ENCODE measurements at places on chromosomes 16 and 17. TPM values are rescaled to one million over a fixed set of nuclear protein-coding genes. Genes with fewer than 3 reads are reported as not detected.

DNA sequence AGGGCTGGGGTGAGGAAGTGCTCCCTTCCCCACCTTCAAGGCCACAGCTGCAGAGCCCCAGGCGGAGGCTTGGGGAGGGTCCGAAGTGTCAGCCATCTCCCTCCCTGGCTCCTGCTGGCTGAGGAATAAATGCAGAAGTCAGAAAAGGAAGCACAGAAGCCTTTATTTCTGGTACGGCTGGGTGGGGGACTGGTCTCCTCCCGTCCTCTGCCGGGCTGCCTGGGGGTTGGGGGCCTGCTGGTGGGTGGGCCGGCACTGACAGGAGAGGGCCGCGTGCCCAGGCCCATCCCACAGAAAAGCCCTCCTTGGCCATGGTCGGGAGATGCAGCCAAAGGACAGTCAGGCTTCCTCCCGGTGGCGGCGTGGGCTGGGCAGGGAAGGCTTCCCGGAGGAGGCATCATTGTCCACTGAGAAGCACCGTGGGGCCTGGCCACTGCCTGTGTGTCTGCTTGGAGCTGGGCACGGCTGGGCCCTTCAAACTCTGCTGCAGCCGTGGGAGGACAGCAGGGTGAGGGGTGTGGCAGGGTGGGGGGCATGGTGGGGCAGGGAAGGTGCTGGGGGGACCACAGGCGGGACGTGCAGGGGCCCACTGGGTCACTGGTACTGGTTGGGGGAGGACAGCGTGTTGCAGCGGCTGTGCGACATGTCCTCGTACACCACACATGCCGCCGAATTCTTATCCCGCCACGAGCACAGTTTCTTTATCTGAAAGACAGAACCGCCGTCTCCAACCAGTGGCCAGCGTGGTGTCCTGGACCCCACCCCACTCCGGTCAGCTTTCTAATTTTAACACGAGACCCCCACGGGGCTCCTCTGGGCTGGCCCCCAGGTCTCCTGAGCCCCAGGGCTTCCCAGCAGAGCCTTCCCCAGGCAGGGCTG is 2.4 kb downstream of the CD7 start:
- DNase-seq, result no peak

GRCh38 chr16:4414187-4414917 is 2.0 kb downstream of the CORO7 start:
- DNase-seq, result no peak

DNA sequence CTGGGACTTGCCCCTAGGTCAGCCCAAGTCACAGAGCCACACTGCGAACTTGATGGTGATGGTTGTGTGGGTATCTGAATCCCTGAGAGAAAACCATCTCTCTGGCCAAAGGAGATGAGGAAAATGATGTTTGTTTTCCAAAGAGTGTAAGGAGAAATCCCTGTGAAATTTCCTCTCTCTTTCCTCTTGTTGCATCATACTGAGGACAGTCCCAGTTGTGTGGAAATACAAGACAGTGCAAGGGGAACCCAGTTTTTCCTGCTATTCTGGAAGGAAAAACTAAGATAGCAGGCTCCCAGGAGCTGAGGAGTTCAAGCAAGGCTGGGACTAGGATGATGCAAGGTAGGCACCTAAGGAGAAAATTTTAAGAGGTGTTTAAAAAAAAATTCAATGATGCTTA is 86.8 kb upstream of the TOM1L1 start:
- no peak for DNase-seq

- no peak for DNase-seq
These were observed 172.2 kb downstream of the SEC14L1 start for GRCh38 chr17:77312786-77313599.

DNA sequence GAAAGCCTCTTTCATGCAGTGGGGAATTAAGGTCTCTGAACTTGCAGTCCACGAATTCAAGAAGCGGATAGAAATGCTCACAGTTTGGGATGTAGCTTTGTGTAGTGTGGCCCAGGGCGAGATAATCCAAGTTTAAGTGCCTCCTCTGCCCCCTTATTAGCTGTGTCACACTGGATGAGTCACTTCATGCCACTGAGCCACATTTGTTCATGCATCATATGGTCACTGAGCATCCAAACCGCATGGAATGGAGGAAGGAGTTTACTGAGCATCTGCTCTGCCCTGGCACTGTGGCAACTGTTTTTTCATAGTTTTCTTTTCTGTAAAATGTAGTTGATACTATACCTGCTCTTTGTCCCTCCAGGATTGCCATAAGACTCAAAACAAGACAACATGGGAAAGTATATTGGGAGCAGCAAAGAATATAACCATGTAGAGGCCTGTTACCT is 15.1 kb upstream of the DHX8 start:
- DNase-seq, result no peak

DNA sequence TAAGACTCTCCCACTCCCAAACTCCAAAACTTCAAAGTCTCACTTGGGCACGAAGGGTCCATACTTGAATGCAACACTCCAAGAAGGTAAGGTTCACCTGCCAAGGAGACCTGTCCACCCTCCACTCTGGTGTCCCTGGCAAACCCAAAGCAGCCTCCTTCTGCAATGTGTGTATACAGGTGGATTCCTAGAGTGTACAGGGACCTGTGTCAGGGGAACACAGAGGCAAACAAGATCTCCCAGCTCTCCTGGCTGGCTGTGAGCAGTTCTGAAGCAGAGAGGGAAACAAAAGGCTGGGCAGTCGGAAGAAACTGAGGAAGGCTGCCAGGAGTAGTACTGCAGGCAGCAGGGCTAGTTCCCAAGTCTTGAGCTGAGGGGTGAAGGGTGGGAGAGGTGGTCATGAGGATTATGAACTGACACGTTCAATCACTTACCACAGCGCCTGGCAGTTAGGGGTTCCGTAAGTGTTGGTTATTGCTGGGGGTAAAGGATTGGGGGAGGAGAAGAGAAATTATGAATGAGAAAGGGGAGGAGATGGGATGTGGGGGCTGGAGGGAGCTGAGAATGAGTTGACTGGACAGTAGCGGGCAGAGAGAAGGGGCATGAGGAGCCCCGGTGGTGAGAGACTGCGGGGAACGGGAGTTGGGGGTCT is 795 bp downstream of the KCTD13 start:
- no peak for DNase-seq

DNA sequence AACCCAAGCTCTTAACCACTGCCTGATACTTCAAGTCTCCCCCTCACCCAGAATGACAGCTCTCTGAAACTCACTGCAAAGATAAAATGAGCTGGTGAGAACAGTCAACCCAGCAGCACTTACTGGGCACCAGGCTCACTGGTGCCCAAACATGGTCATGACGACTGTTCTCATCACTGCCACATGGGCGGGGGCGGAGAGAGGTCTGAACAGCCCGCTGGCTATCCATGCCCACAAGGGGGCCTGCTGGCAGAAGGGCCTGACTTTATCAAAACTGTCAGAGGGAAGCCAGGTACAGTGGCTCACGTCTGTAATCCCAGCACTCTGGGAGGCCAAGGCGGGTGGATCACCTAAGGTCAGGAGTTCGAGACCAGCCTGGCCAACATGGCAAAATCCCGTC is 4.0 kb downstream of the MYBBP1A start:
- no peak for DNase-seq

DNA sequence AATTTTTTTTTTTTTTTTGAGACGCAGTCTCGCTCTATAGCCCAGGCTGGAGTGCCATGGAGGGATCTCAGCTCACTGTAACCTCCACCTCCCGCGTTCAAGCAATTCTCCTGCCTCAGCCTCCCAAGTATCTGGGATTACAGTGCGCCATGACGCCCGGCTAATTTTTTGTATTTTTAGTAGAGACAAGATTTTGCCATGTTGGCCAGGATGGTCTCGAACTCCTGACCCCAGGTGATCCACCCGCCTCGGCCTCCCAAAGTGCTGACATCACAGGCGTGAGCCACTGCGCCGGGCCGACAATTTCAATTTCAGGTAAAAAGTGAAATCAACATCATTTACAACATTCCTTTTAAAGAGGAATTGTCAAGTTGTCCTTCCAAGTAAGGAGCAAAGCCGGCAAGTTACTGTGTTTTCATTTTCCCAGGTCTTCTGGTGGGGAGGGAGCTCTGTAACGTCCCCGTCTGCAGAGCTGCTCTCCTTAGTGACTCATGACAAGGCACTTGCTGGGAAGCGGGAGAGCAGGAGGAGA is 873 bp downstream of the NPLOC4 start:
- DNase-seq, result no peak

DNA sequence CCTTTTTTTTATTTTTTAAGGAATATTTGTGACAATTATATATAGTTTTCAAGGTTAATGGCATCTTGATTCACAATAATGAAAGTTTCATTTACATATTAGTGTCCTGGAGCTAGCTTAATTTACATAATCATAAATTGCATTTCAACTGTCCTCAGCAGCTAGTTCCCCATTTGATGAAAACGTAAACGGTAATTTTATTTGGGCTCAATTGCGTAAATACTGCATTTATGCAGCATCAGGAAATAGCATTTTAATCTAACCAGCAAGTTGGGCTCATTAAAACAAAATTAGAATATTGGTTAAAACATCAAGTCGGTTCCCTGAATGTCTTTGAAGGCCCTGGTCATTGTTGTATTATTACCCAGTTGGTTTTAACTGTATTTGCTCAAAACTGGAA is 136.8 kb upstream of the CDH5 start:
- DNase-seq, result no peak

- no peak for DNase-seq
These were observed 17.0 kb downstream of the CHD9 start for GRCh38 chr16:53071748-53072301.

- no peak for DNase-seq
These were observed 52.6 kb downstream of the USP22 start for GRCh38 chr17:20989991-20990855.

DNA sequence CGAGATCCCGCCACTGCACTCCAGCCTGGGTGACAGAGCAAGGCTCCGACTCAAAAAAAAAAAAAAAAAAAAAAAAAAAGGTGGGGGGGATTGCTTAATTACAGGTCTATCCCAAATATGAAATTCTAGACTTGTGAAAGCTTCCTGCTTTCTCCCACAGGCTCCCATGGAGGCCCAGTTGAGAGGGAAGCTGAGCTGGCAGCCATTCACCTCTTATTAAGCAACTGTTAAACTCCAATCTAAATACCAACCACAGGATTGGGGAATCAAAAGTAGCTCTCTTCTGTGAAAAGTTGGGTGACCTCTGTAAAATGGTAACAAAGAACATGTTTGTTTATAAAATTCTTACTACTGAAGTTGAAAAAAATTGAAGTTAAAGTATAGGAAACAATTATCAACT is 45.8 kb upstream of the STAC2 start:
- DNase-seq, result no peak

DNA sequence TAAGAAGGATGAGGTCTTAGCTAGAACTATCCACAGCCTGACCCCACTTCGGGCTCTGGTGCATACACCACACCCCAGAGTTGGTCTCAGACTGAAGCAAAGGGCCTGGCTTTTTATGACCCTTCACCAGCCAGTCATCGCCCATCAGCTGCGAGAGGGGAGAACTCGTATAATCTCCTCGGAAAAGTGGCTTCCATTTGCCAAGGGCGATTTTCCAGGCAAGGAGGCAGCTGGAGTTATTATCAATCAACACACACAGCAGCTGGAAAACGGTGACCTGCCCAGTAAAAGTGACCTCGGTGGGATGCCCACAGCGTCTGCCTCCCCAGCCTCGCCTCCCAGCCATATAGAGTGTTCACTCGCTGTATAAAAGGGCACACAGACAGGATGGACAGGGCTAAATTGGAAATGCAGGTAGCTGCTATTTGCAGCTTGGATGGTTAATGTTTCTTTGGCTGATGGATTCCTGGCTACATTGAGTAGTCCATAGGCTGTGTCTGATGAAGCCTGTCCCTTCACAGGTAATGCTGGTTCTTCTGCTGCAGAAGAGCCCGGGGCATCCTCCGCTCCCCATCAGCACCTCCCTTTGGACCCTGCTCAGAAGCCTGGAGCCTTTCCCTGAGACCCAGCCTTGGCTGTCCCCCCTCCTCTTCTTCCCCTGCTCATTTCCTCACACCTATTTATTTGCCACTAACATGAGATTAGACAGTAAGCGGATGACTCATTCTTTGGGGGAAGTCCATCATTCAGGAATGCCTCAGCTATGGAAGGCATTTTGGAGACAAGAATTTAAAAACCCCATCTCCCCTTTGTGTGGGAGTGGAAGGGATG is 45.7 kb downstream of the TMEM186 start:
- DNase-seq, result no peak

DNA sequence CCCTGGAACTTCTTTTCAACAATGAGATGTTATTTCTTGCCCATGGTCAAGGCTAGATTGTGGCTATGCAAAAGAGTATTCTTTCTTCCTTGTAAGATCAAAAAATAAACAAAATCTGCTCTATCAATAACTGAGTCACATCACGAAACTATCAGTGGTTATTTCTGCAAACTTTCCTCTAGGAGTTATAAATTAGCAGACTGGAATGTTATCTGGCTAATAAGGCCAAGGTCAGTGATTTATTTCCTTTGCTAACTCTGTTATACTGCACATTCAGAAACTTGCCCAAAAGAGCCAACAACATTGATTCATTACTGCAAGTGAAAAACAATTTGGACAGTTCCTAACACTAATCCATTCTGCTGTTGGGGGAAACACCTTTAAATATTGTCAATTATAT is 5.0 kb downstream of the ARL6IP1 start:
- DNase-seq, result no peak

- no peak for DNase-seq
These were observed 12.8 kb upstream of the CBFB start for GRCh38 chr16:67016143-67016542.

- no peak for DNase-seq
These were observed 187.3 kb downstream of the CYB561 start for GRCh38 chr17:63258785-63259184.

DNA sequence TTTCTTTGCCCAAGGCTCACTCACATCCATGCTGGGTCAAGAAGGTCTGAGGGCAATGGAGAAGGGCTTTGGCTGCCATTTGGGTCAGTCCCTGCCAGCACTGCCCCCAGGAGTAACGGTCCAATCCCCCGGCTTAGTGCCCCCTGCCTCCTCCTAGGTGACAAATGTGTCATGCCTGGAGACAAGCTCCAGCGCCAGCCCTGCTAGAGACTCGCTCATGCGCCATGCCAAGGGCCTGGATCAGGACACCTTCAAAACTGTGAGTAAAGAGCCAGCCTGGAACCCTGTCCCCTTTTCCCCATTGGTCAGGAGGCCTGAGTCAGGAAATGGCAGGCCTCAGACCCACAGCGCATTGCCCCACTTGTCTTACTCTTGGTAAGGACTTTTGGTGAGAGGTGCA is 3.3 kb downstream of the CHCT1 start:
- no peak for DNase-seq

GRCh38 chr16:67357561-67357960 is 30.9 kb downstream of the LRRC36 start:
- no peak for DNase-seq

- DNase-seq, result no peak
These were observed 522 bp downstream of the NAGS start for GRCh38 chr17:44004761-44005526.

SP2 gene
- total RNA-seq, result 25.6 TPM

TMEM238L gene
- not detected for total RNA-seq

TUBG1 gene
- total RNA-seq, result 99.8 TPM

C1QTNF8 gene
- total RNA-seq, result 0.39 TPM

Measured in Panc1 (cell line).